ENCODE measurements at places on chromosomes 5 and 9.

GRCh38 chr5:39005566-39006232 is 68.5 kb downstream of the RICTOR start:
- DNase-seq = no peak

DNA sequence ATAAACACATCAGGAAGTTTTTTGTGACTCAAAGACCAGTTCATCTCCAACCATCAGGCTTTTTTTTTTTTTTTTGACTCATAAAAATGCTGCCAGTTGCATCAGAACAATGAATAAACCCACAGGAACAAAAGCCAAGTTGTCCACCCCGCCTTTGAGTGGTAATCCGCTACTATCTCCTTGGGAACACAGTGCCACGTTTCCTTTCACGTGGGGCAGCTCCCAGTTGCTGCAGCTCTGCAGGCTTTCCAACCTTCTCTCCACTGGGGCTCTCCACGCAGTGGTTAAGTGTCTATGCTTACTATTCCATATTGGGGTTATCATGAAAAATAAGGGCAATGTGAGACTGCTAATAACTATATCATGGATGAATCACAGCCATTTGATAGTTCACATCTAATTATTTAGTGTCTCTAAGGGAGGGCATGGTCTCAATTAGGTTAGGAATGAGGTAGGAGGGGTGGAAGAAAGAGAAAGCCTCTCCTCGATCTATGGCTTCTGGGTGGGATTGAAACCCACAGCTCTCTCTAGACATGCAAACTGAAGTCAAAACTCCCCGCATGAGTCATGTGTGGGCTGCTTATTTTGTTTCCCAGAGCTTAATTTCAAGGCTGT is 55.8 kb upstream of the ACTBL2 start:
- DNase-seq = peak; percentile 90

GRCh38 chr9:134635351-134636148 is 6.1 kb upstream of the COL5A1 start:
- DNase-seq = no peak

- DNase-seq = no peak
Measured at GRCh38 chr9:113695440-113695851, 180.7 kb upstream of the ZNF618 start.

- DNase-seq = peak; percentile 41
Measured at GRCh38 chr9:21454149-21454548, 13.9 kb downstream of the IFNA1 start.

Data from AG08395 (cell line).